ENCODE measurements at places on chromosomes 1 and 21.

DNA sequence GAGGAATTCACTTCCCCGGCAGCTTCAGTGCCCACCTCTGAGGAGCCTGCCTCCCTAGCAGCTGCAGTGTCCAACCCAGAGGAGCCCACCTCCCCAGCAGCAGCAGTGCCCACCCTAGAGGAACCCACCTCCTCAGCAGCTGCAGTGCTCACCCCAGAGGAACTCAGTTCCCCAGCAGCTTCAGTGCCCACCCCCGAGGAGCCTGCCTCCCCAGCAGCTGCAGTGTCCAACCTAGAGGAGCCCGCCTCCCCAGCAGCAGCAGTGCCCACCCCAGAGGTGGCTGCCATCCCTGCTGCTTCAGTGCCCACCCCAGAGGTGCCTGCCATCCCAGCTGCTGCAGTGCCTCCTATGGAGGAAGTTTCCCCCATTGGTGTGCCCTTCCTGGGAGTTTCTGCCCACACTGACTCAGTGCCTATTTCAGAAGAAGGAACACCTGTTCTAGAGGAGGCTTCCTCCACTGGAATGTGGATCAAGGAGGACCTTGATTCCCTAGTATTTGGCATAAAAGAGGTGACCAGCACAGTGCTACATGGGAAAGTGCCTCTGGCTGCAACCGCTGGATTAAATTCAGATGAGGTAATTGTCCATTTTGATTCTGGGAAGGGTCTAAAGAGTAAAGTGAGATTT lies 77.4 kb upstream of the BMP8A start:
- no peak for DNase-seq

DNA sequence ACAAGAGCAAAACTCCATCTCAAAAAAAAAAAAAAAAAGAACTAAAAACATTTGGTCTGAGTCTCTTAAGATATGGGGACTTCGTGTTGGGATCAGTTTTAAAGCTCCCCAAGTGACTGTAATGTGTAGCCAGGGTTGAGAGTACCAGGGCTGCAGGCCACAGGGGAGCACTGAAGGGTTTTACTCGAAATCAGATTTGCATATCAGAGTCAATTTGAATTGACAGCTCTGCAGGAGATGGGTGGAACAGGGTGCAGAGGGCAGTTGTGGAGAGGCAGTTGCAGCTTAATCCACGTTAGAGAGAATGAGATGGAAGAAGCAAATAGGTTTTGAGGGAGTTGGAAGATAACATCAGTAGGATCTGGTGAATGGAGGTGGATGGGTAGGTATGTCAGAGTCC lies 20.6 kb upstream of the ELOA start:
- DNase-seq: no peak

DNA sequence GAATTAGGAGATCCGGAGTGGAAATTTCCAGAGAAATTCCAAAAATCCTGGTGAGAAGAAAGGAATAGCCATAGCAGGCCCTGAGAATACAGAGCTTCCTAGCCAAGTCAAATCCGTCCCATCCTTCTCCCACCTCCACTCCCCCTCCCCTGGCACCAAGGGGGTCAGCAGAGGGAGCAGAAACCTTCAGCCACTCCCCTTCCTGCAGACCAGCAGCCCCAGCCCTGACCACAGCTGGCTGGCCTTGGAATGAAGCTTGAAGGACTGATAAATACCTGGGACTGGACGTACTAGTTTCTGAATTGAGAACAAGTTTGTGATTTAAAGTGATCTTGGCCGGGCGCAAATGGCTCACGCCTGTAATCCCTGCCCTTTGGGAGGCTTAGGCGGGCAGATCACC lies 13.8 kb upstream of the RIPPLY3 start:
- DNase-seq: no peak

DNA sequence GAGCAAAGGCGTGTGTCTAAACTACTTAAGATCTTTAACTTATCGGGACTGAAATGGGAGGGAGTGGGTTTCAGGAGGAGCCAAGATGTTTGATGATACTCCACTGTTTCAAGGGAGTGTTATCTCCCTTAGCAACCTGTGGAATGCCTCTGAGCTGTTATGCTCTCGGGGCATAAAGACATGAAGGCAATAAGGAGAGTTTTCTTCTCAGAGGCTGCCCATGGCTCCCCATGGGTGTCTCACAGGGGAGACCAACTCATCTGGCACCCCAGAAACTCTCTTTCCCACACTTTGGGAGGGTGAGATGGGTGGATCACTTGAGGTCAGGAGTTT lies 130.0 kb downstream of the LIPI start:
- DNase-seq: no peak

- no peak for DNase-seq
These were observed 51.1 kb upstream of the KLHDC7A start for GRCh38 chr1:18429654-18430053.

DNA sequence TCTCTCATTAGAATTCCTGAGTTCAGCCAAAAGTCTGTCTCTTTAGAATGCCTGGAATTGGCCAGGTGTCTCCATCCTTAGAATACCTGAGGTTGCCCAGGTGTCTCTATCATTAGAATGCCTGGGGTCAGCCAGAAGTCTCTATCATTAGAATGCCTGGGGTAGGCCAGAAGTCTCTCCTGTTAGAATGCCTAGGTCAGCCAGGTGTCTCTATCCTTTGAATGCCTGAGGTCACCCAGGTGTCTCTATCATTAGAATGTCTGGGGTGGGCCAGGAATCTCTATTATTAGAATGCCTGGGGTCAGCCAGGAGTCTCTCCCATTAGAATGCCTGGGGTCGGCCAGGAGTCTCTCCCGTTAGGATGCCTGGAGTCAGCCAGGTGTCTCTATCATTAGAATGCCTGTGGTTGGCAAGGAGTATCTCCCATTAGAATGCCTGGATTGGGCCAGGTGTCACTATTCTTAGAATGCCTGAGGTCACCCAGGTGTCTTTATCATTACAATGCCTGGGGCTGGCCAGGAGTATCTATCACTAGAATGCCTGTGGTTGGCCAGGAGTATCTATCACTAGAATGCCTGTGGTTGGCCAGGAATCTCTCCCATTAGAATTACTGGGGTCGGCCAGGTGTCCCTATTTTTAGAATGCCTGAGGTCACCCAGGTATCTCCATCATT lies 43.0 kb downstream of the RNF187 start:
- no peak for DNase-seq

GRCh38 chr1:30085811-30086770 lies 637.3 kb downstream of the MATN1 start:
- DNase-seq: peak; percentile 53

DNA sequence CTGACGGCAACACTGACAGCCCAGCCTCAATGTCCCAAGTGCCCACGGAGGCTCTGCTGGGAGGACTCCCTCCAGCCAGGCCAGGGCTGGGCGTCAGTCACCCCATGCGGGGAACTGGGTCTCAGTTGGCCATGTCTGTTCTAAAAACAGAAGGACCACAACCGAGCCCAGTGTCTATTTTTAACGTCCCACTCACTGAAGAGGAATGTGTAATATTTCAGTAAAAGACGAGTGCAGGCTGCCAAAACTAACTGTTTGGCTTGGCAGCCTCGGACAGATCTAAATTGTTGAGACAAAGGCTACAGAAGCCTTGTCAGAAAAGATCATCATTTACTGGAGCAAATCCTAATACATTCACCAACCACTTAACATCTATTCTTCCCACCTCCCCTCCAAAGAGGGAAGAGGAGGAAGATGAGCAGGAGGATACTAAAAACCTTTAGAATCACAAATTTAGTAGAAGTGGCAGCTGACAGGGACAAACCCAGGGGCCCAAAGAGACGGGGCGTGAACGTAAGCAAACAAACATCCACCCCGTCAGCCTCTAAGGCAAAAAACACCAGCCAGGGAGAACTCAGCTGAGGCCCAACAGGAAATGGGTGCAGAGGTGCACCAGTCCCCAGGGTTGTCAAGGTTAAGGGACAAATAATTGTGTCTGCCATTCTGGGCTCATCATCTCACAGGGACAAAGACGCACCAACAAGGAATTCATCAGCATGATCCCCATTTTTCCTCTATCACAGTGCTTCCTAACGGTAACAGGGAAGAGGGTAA lies 18.7 kb downstream of the C1orf198 start:
- DNase-seq: no peak

DNA sequence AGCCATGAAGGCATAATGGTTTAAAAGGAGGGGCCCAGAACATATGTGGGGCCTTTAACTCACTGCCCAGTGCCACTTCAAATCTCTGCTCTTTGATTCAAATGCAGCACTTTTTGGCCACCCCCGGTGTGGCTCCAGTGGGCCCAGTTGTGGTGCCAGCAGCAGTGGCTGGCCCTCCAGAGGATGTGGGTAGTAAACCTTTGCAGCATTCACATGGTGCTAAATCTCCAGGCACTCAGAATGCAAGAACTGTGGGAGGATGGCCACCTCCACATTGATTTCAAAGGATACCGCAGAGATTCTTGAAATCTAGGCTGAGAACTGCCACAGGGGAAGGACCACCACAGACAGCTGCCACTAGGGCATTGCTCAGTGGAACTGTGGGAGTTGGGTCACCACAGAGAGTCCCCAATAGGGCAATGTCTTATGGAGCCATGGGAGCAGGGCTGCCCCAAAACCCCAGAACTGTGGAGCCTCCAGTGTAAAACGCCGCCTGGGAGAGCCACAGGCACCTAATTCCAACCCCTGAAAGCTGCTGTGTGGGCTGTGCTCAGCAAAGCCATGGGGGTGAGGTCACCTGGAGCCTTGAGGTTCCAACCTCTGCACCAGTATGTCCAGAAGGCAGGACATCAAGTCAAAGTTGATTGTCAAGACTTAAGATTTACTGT lies 6.6 kb upstream of the ADAM30 start:
- no peak for DNase-seq

GRCh38 chr1:212254853-212255363 lies 30.3 kb upstream of the PPP2R5A start:
- no peak for DNase-seq

DNA sequence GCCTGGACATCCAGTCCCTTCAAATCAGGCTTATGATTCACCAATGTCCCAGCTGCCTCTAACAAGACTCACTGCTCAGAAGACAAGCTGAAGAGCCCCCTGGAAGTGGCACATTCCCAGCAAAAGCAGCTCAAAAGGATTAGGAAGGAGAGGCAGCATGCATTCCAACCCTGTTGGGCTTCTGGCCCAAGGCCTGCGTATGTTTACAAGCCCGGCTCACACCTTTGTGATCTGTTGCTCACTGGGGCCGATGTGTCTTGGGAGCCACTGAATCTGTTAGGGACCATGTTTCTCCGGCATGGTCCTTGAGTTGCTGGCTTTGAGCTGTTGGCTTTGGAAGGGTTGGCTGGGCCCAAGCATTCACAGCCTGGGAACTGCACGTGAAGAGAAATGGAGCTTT lies 81.2 kb upstream of the C1orf174 start:
- no peak for DNase-seq

DNA sequence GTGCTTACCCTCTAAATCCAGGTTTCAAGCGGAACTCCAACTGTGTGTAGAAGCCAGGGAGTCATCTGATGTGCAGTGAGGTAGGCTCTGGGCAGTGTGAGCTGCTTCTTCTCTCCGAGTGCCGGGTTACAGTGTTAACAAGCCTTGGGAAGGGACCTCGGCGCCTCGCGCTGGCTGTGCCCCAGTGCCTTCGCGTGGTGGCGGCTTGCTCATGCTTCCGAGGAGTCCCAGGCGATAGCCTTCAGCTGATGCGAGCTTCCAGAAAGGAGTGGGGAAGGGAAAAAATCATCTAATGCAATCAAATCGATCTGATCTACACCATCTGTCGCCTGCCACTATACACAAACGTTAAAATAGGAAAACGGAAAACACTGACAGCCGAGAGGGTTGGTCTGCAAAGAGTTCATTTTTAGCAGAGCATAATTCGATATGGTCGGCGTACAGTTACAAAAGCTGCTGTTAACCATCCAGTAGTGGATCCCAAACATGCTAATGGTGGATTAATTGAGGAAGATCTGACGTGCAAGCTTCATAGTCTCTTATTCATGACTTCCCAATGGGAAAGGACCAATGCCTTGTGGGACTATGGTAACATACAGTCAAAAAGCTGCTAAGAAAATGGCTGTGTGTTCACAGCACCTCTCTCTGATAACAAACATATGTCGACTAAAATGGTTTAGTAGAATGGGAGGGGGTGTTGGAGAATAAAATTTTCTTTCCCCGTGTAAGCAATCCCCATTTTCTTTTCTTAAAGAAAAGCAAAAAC lies 128.7 kb upstream of the DPYD start:
- peak; percentile 13 for DNase-seq

DNA sequence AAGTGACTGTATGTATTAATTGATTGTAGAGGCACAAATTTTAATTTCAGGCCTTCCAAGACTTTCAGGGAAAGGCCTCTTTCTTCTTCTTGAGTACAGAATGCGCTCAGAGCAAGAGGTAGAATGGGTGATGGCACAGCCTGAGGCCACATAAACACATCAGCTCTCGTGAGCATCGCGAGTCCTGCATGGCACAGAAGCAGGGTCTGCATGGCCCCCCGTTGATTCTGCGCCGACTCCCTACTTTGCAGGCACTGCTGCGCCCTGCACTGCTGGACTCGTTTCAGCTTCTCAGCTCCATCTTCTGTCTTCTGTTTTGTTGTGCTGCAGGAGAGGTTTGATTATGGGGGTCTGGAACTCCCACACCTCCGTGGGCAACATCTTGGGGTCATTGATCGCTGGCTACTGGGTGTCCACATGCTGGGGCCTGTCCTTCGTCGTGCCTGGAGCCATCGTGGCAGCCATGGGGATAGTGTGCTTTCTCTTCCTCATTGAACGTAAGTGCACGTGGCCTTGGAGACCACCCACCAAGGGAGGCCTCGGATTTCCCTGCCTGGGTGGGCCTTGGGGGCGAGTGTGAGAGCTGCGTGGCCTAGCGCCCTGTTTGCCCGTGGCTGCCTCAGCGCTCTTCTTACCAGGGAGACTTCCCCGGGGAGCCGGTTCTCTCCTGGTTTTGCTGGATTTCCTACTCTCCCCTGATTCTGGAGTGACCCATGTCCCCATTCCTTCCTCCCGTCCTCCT lies 29.6 kb downstream of the SLC37A1 start:
- DNase-seq: no peak

DNA sequence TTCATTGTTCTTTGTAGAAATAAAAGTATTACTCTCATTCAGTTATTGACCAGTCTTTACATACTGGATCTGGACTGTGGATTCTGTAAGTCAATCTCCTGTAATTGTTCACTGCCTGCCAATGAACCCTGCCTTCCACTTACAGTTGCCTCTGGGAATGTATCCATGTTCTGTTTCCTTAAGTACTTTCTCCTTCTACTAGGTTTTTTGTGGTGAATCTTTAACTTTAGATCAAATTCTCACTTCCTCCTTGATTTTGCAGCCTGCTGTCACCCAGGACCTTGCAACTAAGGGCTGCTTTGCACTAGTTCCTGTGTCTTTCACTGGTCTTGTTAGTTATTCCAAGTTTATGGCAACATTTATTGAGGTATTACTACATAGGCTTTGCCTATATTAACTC lies 28.2 kb upstream of the ANKRD13C start:
- DNase-seq: no peak
